ENCODE measurements at places on chromosomes 4 and X.

DNA sequence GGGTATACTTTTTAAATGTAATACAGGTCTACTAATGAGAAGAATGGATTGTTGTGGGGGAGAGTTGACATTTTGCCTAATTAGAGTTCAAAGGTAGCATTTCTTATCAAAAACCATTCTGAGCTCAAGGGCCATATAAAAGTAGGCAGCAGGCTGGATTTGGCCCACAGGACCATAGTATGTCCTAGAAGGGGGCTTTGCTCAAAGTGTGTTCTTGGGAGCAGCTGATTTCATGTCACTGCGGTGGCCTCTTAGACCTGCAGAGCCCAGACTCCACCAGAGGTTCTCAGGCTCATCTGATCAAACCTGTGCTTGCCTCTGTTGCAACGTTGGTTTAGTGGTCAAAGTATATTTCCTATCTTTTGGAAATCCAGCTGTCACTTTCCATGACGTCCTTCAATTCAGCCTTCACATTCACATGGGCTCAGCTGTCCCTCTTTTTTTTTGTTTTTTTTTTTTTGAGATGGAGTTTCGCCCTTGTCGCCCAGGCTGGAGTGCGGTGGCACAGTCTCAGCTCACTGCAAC, 34.6 kb upstream of the TENM3 start:
- DNase-seq: no peak

DNA sequence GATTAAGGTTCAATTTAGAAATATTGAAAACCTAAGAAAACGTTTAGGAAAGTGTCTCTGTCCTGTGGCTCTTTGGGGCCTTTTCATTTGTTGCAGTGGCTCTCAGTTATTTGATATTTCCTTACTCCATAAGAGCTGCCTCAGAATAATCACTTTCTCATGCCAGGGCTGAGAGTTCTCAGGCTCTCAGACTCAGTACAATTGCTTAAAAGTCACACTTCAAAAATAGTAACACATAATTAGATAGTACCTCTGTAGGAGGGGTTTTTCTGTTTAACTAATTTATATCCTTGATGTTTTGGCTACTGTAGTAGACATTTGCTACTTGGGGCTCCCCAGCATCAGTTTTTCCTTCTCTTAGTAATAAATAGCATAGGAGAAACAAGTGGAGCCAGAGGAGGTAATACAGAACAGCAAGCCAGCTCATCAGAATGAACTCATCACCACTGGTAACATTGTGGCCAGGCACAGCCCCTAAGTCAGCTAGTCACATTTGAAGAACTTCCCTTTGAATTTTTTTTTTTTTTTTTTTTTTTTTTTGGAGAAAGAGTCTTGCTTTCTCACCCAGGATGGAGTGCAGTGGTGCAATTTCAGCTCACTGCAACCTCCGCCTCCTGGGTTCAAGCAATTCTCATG, 8.0 kb upstream of the HNRNPD start:
- DNase-seq: no peak

DNA sequence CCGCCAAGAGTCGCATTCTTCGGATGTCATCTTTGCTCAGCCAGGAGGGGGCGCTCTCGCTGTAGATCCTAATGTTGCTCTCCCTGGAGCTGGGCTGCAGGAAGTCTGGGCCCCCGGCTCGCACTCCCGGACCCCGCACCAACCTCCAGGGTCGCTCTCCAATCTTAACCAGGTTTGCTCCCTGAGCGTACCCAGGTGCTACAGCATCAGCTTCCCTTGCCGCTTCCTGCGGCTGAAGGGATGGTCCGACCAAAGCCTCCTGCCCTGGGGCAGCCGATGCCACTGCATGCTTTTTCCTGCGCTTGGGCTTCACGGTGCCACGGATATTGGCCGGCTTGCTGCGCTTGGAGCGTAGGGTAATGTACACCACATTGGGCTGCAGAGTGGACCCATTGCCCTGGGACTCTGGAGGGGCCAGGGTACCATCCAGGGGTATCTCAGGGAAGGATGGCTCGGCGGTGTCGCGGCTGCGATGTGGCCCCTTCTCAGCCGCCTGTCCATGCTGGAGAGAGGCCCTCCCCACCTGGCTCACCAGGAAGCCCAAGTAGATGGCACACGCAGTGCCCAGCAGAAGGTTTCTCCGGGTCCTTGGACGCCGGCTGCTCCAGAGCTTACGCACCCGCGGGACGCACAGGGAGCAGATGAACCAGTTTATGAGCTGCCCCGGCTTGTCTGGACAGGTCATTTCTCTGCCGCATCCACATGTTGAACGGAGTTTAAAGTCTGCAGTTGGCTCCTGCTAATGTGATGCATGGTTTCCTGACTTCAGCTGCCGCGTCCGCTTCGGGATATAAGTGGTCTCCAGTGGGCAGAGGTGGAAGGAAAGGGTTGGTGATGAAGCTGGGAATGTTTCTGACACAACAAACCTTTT, 1.9 kb downstream of the GASK1B start:
- DNase-seq: peak; percentile 56

GRCh38 chrX:67721321-67721720, 177.5 kb downstream of the AR start:
- no peak for DNase-seq

DNA sequence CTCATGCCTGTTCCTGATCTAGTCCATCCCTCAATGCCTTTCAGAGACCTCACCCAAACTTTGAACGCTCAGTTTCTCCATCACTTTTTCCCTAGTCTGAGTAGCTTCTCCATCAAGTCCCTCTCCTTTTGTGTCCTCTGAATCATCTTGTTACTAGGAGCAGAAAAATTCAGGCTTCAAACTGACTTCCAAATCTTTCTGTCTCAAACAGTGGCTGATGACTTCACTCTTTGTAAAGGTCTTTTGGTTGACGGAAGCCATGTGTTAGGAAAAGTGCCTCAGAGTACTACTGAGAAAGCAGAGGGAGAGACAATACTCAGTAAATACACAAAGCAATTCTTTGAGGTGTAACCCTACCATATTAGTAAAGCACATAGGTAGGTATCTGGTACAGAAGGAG, 65.7 kb upstream of the CAMK2D start:
- peak; percentile 27 for DNase-seq

DNA sequence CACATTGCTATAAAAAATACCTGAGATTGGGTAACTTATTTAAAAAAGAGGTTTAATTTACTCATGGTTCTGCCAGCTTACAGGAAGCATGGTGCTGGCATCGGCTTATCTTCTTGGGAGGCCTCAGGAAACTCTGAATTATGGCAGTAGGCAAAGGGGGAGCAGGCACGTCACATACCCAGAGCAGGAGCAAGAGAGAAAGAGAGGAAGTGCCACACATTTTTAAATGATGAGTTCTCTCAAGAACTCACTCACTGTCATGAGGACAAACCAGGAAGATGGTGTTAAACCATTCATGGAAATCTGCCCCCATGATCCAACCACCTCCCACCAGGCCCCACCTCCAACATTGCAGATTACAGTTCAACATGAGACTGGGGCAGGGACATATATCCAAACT, 10.0 kb upstream of the AFF1 start:
- peak; percentile 89 for DNase-seq

DNA sequence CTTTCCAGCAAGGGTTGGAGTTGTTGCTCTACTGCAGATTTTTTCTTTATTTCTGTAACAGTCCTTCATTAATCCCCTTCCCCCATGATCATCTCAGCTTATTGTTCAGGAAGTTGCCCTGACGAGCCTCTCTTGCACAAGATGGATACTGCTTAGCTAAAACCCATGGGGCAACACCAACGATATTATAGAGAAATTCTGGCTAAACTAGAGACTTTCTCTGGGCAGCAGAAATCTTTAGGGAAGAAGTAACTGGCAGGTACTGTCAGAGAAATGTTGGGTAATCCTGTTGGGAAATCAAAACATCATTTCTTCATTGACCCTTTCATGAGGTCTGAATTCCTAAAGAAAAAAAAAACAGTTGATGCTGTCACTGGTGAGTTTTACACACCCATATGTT, 921.3 kb downstream of the NLGN4X start:
- DNase-seq: no peak

GRCh38 chrX:127177966-127178365, 358.4 kb downstream of the PRR32 start:
- no peak for DNase-seq

DNA sequence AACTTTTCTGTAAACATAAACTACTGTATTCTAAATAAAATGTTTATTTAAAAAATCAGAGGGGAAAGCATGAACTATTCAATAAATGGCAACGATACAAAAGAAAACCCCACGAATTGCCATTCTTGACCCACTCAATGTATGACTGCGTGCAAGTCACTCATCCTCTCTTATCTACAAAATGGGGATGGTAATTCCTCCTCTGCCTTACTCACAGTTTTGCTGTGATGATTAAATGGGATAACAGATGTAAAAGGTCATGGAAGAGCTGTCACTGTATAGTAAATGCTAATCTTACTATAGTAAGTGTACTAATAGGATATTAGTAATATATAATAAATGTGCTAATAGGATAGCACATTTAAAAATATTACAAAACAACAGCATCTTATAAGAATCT, 173.4 kb downstream of the SCFD2 start:
- DNase-seq: no peak

DNA sequence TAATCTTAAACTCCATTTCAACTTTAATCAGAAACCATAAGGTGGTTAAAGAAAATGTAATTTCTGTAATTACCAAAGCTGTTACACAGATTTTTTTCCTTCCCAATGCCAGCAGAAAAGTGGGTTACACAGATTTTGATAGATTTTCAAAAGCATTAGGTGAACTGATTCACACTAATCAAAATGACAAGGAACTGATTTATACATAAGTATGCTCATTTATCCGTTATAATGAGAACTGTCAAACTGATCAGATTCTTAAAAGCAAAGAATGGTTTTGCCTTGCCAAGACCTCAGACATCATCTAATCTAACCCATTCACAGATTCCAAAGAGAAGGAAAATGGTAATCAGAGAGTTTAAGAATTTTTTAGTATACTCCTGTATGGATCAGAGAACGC, 5.2 kb downstream of the UGDH start:
- DNase-seq: no peak

GRCh38 chr4:84503495-84504437, 4.7 kb upstream of the NKX6-1 start:
- peak; percentile 57 for DNase-seq

DNA sequence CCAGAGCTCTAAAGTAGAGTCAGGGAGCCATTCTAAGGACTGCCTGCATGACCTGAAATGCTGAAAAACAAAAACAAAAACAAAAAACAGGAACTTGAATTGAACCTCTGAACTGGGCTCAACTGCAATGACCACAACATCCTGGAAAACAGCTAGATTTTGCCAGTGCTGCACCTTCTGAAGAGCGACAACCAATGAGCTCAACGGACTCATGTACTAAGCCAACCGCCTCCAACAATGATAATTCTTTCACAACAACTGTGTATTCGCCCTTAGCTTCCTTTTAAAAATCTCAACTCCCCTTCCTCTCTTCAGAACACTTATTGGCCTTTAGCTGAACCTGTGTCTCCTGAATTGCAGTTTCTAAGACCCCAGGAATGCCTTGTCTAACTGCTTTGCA, 69.8 kb downstream of the HAUS3 start:
- no peak for DNase-seq

GRCh38 chr4:181966104-181966551, 277.1 kb upstream of the TENM3 start:
- DNase-seq: peak; percentile 92

GRCh38 chr4:57214654-57215411, 104.6 kb upstream of the IGFBP7 start:
- DNase-seq: no peak

DNA sequence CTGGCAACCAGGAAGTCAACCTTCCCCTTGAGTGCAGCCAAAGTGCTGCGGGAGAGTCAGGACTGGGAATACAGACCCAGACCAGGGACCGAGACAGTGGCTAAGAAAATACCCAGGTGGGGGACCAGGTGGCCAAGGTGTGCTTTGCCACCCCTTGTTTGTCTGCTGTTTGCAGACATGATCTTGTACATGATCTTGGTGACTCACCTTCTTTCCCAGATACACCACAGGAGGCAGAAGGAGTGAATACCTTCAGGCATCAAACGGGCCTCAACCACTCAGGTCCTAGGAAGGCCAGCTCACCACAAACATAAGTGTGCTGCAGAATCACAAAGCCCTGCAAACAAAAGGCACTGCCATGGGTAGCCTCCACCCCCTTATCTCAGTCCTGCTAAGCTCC, 62.0 kb downstream of the CNGA2 start:
- no peak for DNase-seq

GRCh38 chr4:101171747-101172146, 175.6 kb downstream of the PPP3CA start:
- peak; percentile 55 for DNase-seq

GRCh38 chrX:49037883-49038475, 5.2 kb downstream of the TFE3 start:
- DNase-seq: peak; percentile 74

GRCh38 chr4:125689805-125690204, 375.1 kb downstream of the FAT4 start:
- no peak for DNase-seq

- DNase-seq: no peak
Observed at GRCh38 chr4:22428441-22428840, 87.4 kb downstream of the ADGRA3 start.

DNA sequence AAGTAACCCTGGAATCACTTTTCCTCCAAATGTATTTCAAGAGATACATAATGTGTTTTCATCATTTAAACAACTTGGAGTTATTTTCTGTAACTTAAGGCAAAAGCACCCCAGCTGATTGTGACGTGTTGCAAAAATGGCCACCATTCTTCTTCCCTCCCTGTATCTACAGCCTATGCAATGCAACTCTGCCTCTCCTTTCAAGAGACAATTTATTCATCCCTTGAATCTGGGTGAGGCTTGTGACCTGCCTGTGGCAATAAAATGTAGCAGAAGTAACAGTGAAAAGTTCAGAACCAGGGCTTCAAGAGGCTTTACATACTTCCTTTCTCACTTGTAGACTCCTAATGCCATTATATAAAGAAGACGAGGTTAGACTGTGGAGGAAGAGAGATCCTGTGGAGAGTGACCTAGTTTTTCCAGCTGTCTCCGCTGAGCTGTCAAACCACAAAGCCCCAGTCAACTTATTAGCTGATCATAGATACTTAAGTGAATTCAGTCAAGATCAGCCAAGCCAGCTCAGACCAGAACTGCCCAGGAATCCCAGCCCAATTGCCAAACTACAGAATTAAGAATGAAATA, 81.0 kb upstream of the KLF3 start:
- DNase-seq: no peak

DNA sequence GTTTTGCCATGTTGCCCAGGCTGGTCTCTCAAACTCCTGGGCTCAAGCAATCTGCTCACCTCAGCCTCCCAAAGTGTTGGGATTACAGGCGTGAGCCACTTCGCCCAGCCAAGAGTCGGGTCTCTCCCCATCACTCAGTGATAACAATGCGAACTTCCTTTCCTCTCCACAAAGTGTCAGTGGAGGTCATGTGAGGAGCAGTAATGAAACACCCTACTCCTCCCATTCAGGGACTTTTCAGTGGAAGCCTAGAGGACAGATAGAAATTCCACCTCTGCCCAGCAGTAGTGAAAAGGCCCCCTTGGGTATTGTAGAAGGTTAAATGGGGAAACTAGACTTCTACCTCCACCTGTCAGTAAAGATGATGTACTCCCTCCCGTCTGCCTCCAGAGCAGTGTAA, 141.9 kb upstream of the STK26 start:
- no peak for DNase-seq

DNA sequence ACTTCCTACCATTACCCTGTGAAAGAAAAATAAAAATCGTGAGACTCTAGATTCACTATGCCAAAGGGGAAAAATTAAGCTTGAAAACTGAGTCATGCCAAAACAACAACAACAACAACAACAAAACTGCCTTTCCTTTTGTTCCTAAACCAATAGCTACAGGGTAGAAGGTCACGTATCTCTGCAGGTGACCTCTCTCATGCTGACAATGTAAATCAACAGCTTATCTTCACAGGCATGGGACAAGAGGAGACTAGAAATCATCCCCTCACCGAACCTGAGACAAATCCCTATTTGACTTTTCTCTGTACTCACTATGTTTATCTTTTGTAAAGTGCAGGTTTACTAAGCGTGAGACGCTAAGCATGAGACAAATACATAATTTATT, 20.5 kb upstream of the AADAT start:
- DNase-seq: no peak
